ENCODE measurements at places on chromosomes 2 and 18.
A peak's percentile ranks its signal among the peaks of the same experiment; 100 is the strongest.

DNA sequence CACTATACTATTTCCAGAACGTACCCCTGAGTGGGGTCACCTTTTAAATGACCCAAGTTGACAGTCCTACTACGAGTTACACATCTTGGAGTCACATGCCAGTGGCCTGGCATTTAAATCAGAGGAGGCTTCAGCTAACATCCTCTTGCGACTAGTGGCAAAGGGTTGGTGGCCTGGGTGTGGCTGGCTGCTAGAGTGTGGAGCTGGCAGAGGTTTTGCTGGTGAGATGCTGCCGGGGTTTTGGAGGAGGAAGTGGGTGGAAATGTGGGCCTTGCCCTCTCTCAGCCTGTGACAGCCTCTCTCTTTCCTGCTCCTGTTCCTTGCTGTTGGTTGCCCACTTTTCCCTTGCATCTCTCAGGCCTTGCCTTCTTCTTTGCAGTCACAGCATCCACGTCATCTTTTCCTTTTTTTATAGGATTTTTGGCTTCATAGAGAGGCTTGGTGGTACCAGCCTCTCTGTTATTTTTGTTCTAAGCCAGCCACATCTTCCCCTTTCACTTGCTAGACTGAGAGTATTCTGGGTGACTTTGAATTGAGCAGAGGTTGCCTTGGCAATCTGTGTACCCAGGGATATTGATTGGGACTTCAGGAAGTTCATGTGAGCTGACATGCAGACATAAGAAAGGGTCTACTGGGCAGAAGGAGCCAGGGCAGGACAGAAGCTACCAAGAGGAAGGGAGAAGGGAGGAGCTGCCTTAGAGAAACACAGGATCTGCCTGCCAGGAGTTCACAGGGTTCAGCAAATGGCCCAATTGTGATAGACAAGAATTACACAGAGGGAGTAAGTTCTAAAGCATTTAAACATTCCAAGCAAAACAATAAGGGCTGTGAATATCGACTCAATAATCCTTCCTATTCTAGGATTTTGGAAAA, 55.4 kb downstream of the CDC42EP3 start:
- no peak for DNase-seq

DNA sequence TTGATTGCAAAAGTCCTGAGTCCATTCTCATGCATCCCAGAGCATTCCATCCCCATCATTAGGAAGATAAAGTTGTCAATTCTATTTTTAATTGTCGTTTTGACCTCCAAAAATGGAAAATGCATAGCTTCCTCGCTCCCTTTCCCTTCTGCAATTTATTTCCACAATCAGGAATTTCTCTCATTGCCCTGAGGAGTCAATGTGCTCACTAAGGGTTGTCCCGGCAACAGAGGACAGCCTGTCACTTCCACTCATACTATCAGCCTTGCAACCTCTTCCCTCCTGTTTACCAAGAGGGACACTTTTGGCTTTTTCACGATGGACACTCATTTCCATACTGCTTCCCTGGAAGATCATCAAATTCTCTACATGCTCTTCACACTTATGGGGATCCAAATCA, 164.8 kb downstream of the MYO5B start:
- DNase-seq: no peak

DNA sequence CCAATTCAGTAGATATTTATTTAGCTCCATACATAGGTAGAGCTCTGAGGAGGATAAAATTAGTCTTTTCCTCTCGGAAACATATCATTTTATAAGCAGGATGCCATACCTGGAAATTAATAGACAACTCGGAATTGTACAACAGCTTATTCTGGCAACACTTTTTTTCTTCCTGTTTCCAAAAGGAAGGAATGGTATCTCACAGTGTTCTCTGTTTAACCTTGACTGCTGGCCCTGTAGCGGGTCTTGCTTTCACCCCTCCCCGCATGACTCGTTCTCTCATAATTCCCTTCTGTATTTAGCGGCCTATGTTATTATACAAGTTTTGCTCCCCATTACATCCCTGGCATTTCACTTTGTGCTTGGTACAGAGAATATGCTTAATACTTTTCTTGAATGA, 2.5 kb upstream of the KYNU start:
- DNase-seq: no peak

GRCh38 chr2:23705771-23706612, 220.9 kb downstream of the ATAD2B start:
- no peak for DNase-seq

DNA sequence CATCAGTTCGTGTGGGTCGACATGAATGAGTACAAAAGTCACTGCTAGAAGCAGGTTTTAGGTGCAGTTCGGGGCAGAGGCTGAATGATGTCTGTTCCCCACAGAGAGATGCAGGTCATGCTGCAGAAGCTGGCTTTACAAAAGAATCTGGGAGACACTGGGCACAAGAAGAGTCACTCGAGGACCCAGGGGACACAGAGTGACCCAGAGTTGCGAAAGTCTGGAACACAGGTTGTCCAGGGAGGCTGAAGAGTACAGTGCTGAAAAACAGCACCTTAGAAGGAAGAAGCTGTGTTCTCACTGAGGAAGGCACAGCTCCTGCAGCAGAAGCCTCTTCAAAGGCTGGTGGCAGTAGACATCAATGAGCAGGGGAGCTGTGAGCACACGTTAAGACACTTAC, 14.8 kb downstream of the CACNB4 start:
- DNase-seq: no peak

- DNase-seq: no peak
Measured at GRCh38 chr18:49922228-49922627, 108.9 kb upstream of the ACAA2 start.

GRCh38 chr2:39781697-39782096, 2.6 kb upstream of the THUMPD2 start:
- DNase-seq: no peak

GRCh38 chr2:117775703-117776219, 38.7 kb upstream of the DDX18 start:
- DNase-seq: no peak

GRCh38 chr2:28389399-28390240, 3.0 kb upstream of the FOSL2 start:
- DNase-seq: no peak

- no peak for DNase-seq
Measured at GRCh38 chr2:132276571-132276981, 114.8 kb upstream of the ANKRD30BL start.

DNA sequence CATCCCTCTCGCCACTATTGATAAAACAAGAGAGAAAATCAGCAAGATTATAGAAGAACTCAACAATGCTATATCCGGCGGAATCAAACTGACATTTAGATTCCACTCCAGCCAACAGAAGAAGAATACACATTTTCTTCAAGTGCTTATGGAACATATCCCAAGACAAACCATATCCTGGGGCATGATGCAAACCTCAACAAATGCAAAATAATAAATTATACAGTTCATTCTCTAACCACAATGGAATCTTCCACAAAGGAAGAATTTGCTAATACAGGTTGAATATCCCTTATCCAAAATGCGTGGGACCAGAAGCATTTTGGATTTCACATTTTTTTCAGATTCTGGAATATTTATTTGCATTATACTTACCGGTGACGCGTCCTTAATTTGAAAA, 51.4 kb upstream of the YPEL5 start:
- DNase-seq: no peak

- no peak for DNase-seq
Measured at GRCh38 chr2:190910341-190911136, 29.9 kb downstream of the GLS start.

DNA sequence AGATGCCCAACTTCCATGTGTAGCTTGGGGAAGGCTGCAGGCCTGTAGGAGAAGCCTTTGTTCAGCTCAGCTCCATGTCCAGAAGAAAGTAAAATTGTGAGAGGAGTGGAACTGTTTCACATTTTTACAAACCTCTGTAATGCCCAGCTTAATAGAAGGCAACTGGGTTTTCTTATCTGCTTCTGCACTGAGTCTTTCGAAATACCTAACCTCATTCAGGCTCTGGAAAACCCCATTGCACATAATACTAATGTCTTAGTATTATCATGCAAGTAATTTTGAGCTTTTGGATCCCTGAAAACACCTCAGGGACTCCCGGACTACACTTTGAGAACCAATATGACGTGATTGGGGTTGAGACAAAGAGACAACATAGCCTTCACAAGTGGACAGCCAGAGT, 5.8 kb downstream of the SMIM21 start:
- no peak for DNase-seq

- DNase-seq: no peak
Measured at GRCh38 chr2:222916229-222917197, 55.7 kb downstream of the ACSL3 start.

- DNase-seq: no peak
Measured at GRCh38 chr18:32177530-32177929, 12.3 kb upstream of the MEP1B start.

GRCh38 chr2:212001325-212001724, 537.3 kb downstream of the ERBB4 start:
- no peak for DNase-seq

DNA sequence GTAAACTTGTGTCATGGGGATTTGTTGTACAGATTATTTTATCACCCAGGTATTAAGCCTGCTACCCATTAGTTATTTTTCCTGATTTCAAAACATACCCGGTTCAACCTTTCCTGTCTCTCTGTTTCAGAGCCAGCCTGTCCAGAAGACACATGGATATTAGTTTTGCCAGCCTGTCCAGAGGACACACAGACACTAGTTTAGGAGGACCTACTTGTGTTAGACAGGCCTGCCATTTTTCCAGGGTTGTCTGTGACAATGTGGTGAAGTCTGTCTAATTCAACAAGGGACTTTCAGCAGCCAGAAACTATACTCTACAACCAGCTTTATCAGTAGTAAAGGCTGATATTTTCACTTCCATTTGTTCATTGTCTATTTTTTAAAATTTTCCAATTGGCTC, 56.1 kb upstream of the DCC start:
- DNase-seq: no peak

- DNase-seq: no peak
Measured at GRCh38 chr18:80213182-80213581, 34.1 kb downstream of the PARD6G start.

DNA sequence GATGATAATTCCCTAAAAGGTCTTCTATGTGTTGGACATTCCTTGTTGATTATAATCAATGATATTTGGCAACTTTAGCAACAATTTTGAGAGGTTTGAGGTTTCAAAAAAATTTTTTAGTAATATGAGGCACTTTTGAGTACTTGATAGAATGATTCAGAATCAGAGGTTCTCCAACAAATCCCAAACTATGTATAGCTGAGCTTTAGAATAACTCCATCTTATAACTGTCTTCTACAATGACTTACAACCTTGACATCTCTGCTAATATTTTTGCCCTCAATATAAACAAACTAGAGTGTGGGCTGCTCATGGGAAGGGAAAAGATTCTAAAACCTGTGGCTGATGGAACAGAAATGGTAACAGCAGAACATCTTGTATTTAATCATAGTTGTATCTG, 21.5 kb upstream of the SERPINB7 start:
- DNase-seq: no peak

GRCh38 chr2:8677646-8678592, 3.9 kb upstream of the ID2 start:
- DNase-seq: peak; percentile 94

Measured in NCI-H1694 (cell line).